T-helper 17 cell (primary cell): ENCODE measurements at places on chromosomes 13 and 19.

DNA sequence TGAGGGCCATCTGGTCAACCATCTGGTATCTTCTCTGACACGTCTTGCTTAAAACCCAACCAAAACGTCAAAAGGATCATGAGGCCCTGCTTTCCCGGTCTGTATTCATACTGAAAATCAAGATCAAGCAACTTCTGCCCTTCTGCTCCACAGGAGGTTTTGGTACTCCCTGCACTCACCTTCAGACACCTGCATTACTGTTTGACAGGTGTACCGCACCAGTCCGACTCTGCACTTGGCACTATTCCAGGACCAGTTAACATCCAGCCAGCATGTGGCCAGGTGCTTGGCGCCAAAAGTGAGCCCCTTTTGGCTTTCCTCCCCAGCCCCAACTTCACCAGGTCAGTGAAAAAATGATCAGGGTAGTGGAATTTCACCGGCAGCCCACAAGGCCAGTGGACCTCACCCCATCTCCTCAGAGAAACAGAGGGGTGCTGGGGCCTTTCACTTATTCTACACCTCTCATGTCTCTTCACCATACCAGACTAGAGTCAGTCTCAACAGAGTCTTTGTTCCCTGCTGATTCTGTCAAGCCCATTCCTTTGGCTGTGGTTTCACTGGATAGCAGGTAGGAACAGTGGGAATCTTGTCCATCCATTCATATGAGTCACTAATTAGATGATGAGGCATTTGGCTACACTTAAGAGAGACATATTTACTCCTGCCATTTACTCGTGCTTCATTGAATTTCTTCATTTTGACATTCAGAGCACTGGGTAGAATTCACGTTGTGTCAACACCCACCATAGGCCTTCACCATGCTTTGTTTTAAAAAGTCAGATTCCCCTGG, 85.3 kb downstream of the ZNF726 start:
- no peak for DNase-seq

DNA sequence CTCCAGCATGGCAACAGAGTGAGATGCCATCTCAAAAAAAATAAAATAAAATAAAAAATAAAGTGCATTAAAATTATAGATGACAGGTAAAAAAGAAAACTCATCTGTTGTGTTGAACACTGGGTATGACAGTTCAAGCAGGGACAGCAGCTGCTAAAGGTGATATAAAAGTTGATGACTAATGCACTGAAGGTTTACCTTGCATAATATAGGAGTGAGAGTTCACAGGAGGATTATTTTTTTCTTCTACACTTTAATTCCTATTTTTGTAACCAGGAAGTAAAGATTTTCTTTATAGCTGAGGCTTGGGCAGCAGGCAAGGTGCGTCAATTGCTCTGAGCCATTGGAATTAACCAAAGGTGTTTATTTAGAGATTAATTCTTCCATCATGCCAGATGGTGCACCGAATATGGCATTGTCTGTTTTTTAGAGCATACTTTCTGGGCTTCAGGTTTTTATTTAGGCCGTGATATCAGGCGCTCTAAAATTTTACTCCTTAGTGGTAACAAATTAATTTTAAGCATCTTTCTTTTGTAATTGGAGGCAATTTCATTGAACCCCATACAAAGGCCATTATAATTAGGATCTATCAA, 337.0 kb upstream of the SLC10A2 start:
- no peak for DNase-seq

- peak; percentile 84 for DNase-seq
Observed at GRCh38 chr19:48445606-48446481, at the start of gene GRWD1. GRWD1 (plus strand) TSS chr19:48445983; CDS start chr19:48446006, 23 bp downstream.

- no peak for DNase-seq
Observed at GRCh38 chr13:33251131-33251661, 34.4 kb downstream of the STARD13 start.

DNA sequence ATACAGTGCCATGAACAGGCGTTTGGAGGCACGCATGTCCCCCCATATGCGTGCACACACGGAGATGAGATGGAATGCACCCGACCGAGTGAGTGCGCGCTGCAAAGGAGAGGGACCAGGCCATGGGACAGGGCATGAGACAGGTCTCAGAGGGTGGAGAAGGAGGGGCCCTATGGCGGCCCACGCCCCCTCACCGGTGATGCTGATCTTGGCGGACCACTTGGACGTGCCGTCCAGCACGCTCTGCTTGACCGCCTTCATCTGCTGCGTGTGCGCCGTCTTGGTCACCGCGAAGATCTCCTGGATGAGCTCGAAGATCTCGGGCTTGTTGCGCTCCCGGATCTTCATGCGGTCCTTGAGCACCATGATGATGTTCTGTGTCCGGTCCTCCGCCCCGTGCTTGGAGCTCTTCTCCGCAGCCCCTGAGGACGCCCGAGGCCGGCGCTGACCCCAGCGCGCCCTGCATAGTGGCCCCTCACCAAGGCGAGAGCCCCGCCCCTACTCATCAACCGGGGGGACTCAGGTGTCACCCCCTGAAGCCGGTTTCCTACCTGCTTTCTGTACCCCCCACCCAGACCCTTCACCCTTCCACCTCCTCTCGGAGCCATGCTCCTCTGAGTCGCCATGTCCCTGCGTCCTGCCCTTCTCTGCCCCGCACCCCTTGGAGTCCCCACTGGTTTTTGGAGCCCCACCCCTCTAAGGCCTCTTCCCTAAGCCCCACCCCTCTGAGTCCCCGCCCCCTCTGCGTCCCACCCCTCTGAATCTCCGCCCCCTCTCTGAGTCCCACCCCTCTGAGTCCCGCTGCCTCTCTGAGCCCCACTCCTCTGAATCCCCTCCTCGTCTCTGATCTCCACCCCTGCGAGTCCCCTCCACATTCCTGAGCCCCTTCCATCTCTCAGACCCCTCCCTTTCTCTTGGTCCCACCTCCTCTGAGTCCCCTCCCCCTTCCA, 40.8 kb downstream of the UNC13A start:
- DNase-seq = no peak

GRCh38 chr19:38944981-38945506, 14.3 kb downstream of the MRPS12 start:
- DNase-seq = no peak

GRCh38 chr13:29239653-29240525, 355.6 kb downstream of the SLC7A1 start:
- DNase-seq = no peak

DNA sequence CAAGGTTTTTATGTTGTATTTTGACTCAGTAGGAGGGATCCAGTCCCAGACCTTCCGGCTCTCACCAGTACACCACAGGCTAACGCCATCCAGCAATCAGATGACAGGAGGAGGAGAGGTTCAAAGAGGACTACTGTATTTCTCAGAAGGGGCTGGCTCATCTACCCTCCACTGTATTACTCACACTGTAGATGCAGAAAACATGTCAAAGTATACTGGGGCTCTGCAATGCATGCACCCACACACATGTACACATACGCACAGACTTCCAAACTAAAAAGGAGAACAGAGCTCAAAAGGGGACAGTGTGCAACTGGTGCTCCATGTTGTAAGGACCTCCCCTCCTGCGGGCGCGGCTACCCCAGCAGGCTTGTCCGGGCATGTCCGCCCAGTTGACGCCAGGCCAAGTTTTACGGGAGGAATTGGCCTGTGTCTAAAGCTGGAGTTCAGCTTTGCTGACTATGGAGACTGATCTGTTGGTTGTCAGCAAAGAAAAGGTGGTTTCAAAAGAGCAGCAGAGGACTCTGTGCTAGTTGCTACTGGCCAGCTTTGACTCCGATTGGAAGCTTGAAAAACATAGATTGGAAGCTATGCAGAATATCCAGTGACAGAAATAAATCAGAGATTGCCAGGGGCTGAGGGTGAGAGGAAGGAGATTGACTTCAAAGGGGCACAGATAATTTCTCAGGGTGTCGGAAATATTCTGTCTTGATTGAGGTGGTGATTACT, 314.2 kb downstream of the DLEU7 start:
- DNase-seq = no peak

DNA sequence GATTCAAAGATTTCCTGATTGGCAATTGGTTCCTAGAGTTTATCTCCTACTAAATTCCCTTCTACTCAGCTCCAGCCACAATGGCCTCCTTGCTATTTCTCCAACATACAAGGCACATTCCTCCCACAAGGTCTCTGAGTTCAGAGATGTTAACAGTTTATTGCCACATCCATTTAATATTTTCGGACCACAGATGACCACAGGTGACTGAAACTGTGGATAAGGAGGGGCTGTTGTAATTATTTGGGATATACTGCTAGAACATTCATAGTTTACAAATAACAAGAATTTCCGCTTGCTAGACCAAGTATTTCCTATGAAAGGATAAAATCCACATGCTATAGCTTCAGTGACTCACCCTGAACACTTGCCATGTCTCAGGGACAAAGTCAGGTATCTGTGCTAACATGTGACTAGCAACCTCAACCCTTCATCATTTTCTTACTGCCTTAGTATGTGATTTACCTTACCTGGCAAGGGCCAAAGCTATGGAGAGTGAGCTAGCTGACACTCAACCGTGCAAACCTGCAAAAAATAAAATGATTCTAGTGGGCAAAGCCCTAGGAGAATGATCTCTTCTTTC, 117.7 kb downstream of the TBC1D4 start:
- no peak for DNase-seq

DNA sequence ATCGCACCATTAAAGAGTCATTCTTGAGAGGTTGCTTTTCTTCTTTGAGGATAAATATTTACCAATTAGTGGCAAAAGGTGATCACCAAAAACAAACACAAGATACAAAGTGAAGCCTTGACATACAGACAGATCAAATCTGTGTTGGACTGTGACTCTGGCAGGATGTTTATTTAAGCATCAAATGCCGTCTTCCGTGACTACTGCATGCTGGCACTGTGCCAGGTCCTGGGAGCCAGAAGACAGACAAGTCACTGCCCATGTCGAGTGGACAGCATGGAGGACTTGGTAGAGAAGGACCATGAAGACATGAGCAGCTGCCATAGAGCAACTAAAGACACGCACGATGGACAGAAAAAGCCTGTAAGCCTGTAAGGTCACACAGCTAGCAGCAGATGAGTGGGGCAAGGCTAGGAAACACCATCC, 92.8 kb upstream of the FARP1 start:
- DNase-seq = no peak

DNA sequence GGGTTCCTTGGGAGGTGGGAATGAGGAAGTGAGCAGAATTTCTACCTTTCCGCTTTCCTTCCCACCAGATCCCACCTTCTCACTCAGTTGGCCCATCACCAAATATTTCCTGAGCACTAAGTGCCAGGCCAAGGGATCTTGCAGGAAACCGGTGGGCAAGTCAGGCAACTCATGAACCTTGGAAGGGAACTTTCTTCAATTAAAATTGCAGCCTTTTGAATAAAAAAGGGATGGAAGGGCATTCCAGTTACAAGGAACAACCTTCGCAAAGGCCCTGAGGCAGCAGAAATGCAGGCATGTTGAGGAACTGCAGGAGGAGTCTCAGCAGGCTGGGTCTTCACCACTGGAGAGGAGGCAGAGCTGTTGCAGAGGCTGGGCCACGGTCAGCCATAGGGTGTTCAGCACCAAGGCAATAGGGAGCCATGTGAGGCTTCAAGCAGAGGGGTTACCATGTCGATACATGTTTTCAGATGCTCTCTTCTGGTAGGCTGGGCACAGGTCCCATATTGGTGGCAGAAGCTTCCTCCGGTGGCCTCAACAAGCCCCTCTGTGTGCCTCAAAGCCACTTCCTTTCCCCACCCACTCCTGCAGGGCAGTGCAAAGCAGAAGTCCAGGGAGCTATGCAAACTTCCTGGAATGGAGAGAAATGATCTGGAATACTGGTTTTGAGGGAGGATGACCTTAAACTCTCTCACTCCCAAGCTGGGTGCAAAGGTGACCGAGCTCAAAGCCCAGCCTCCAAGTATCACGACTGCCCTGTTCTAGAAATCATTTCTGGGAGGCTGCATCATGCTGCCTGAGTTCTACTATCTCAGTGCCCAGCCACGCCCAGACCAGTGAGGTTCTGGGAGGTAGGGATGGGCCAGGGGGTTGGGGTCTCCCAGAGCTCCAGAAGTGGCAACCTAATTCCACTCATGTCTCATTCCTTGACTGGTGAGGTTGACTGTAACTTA, at the start of gene FUT6:
Gene FUT6 (minus strand): TSS at position 638 of the 953 bp plus-strand sequence. CDS start 7,135 bp downstream, outside the sequence.
- DNase-seq = no peak
